ENCODE measurements at places on chromosomes 6 and 20.

DNA sequence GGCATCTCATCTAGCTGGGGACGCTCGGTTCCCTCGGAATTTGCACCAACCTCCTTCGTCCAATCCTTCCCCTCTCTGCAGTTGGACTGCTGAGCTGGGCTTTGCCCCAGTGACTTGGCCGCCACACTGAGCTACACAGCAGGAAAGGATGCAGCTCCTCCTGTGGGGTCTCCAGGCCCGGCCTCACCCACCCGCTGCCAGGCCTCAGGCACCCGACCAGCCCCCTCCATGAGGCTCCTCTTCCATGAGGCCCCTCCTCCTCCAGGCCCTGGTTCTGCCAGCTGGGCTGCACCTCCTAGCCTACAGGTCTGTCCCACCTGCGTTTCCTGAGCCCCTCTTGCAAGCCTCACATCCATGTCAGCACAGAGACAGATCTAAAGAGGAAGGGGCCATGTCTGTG, 369.9 kb downstream of the TAF4 start:
- DNase-seq, result no peak

- no peak for DNase-seq
Observed at GRCh38 chr6:50978380-50979170, 159.9 kb downstream of the TFAP2B start.

DNA sequence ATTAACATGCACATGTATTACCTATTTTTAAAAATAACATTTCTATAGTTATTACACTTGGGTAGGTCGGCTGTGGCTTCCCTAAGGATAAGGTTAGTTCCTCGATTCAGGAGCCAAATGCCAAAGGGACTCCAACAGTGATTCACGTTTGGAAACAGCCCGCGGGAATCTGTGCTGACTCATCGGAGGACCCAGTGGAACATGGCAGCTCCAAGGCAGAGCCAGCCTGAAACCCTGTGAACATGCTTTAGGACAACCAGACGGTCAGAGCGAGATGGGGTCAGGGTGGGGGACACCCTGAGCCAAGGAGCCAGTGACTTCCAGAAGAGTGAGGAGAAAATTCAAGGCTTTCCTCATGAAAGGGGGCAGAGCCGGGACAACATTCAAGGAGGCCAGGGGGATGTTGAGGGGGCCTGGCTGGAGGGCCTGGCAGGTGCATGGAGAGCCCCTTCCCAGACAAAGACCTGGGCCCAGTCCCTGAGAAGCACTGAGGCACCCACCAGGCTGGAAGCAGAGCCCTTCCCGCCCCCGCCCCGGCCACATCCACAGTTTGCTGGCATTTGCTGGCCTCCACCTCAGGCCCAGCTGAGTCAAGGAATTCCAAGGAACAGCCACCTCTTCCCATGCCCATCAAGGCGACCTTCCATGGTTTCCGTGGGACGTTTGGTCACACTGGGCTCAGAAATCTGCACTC, 133.2 kb downstream of the SNX5 start:
- DNase-seq, result no peak

GRCh38 chr6:16044211-16044643, 84.7 kb upstream of the MYLIP start:
- no peak for DNase-seq

DNA sequence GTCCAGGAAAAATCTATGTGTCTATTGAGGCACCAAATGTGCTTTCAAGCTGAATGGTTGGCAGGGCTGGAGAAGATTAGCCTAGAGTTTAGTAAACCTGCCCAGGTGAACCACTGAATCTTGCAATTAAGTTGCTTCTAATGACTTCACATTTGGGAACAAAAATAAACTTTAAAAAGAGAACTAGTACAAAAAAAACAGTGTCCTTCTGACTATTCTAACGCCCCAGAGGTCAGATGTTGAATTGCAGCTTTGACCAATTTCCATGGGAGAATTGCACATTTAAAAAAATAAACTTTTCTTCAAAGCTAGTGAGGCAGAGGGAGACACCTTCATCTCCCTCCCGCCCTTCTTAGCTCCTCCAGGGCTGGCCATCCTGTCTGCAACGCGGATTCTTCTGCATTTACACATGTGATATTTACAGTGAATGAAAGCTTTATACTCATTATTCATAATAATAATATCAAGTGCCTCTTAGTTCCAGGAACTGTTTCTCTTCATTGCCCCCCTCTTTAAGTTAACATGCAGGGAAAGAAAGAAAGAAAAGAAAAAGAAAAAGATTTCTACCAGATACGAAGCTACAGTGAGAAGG, 270.2 kb downstream of the SMOC2 start:
- DNase-seq, result no peak

DNA sequence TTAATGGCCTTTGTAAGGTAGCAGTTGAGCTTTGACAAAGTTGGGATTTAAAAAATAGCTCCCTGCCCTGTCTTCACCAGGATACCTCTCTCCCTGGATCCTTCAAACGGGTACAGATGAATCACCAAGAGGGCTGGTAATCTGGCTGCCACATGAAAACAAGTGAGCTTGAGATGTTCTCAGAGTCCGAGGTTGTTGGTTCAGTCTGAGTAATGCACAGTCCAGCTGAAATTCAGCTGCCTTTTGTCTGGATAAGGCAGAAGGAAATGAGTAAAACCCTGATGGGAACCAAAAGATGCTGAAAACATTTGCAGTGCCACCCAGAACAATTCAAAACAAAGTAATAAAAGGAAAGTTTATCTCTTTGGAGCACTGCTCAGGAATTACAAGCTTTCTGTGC, 86.8 kb downstream of the GJA1 start:
- no peak for DNase-seq

GRCh38 chr20:35104685-35105295, 12.2 kb upstream of the TRPC4AP start:
- no peak for DNase-seq

GRCh38 chr20:7696311-7696710, 243.9 kb downstream of the HAO1 start:
- no peak for DNase-seq

DNA sequence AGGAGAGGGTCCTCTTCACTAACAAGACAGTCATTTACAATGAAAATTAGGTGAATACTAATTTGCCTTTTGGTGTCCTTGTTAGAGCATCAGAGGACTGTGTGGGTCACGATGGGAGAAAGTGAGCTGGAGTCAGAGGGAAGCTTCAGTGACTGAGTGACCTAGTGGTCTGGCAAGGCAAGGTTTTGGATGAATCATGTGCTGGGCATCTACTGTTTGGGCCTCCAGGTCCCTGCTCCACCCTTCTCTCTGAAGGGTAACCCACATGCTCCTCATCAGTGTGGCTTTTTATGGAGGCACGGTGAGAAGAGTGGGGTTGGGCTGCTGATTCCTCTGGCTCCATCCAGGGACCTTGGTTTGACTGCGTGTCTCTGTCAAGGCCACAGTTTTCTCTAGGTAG, 60.5 kb upstream of the EXOC2 start:
- no peak for DNase-seq

- no peak for DNase-seq
Observed at GRCh38 chr6:11622156-11622555, 84.6 kb downstream of the TMEM170B start.

- DNase-seq, result no peak
Observed at GRCh38 chr20:53692465-53693067, 98.9 kb upstream of the ZNF217 start.

GRCh38 chr6:128463942-128464341, 56.5 kb downstream of the PTPRK start:
- no peak for DNase-seq

DNA sequence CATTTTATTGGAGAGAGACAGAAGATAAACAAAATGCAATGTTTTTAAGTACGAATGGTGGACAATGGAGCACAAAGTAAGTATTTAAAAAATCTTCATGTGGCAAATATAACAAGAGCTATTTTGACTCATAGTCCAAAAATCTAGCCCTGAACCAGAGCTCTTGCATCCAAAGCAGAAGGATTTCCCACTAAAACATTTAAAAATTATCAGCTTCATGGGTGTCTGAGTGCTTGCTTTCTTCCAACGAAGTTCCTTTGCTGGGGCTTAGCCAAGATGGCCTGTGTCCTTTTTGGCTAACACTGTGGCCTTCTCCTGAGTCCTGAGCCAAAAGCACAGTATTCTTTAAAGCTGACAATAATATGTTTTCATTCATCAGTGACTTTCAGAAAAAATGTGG, 161.7 kb downstream of the RIMS1 start:
- no peak for DNase-seq

GRCh38 chr6:42907336-42907735, 8.5 kb upstream of the PTCRA start:
- no peak for DNase-seq

DNA sequence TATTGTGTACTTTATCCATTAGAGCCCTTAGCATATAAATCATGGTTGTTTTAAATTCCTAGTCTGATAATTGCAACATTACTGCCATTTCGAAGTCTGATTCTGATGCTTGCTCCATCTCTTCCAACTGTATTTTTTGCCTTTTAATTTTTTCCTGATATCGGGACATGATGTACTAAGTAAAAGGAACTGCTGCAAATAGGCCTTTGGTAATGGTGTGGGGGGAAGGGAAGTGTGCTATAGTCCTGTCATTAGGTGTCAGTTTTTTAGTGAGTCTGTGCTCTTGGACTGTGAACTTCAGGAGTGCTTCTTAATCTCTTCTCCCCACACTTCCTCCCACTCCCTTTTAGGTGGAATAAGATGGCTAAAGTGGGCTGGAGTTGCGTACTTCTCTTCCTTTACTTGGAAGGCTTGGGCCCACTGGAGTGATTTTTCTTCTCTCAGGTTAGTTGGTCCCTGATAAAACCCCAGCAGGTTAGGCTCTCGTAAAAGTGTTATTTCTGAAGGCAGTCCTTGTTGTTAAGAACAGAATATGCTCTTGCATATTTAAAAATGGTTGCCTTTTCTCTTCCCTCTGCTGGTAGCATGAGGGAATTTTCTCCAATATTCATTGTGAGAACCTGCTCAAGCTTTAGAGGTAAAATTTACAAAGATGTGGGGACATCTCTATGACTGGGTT, 18.1 kb downstream of the STXBP5 start:
- no peak for DNase-seq

DNA sequence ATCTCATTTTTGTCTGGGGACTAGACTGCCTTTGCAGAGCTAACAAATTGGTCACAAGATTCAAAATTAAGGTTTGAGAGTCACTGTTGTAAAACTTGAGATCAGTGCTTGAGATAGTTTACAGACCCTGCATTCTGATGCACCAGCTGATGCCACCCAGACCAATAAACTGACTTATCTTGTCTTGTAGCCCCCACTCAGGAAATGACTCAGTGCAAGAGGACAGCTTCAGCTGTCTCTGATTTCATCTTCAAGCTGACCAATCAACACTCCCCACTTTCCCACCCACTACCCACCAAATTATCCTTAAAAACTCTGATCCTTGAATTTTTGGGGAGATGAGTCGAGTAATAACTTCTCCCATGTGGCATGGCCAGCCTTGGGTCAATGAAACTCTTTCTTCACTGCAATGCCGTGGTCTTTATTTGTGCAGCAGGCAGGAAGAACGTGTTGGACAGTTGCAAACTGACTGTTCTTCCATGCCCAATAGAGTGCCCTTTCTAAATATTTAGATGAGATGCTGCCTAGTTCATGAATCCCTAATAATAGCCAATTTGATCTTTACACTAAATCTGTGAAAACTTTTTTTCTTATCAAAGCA, 48.3 kb upstream of the PROKR2 start:
- DNase-seq, result no peak

DNA sequence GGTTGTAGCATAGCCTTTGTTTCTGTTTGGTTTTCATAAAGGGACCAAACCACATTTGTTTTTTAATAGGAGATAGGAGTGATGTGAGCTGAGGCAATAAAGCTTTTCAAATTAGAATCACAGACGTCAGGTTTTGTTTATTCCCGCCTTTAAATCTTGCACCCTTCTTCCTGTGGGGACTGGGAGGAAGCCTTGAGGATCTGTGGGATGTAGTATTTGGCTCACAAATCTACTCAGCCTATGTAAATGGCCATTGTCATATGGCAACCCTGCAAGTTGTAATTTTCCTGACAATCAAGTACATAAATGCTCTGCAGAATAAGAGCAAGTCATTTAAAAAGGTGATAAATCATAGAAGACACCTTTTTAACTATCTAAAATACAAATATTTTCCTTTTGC, 110.4 kb downstream of the ADGRG6 start:
- DNase-seq, result no peak

DNA sequence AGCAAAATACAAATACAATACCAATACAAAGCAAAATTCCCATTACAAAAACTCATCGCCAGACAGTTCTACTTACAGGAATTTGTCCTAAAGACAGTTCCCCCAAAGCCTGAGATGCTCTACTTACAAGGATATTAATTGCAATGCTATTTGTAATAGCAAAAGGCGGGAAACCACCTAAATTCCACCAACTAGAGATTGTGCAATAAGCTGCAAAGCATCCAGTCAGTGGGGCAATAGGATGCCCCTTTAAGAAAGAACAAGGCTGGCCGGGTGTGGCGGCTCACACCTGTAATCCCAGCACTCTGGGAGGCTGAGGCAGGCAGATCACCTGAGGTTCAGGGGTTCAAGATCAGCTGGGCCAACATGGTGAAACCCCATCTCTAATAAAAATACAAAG, 39.1 kb downstream of the FAM209B start:
- no peak for DNase-seq

GRCh38 chr6:36428911-36429310, 13.7 kb downstream of the PXT1 start:
- no peak for DNase-seq

GRCh38 chr6:39104528-39104927, 10.5 kb downstream of the SAYSD1 start:
- no peak for DNase-seq

- DNase-seq, result no peak
Observed at GRCh38 chr20:33070111-33071053, 9.1 kb upstream of the BPIFB4 start.

DNA sequence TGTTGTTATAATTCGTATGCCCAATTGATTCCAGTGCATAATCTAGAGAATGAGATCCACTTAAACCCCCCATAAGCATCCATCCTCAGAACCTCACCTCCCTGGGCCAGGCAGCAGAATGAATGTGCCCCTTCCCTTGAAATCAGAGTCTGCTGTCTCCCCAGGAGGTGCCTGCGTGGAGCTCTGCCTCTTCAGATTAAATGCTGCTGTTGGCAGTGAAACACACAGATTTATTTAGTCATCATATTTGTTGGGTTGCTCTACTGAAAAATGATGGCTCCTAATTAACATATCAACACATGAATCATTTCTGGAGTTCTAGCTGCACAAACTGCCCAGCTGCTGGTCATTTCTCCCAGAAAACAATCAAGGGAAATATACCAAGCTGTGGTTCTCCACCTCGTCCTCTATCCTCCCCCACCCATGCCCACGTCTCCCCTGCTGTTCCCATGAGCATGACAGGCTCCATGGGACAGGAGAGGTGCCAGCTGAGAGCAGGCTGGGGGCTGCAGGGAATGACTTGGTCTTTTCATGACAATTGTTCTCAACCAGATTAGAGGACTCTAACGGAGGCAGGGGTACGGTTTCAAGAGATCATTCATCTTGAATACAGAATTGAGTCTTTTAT, 633.1 kb downstream of the CDH26 start:
- DNase-seq, result no peak

DNA sequence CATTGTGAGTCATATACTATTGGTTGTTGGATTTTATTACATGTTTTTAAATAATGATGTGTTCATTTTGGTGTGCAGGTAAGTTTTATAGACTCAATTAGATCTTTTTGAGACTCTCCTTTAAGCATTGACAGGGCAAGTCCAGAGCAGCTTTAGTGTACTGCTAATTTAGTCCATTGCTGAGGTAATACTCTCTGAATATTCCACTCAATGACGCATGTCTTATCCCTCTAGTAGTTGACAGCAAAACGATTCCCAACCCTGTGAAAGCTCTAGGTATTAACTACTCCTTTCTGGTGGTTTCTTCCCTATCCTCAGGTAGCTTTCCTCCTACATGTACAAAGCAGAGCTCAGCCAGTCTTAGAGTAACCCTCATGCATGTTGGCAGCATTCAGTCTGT, 373.5 kb upstream of the MAP3K7 start:
- DNase-seq, result no peak

- DNase-seq, result no peak
Observed at GRCh38 chr20:6074784-6075183, 20.9 kb upstream of the LRRN4 start.

Measured in stimulated activated CD8-positive, alpha-beta memory T cell treated with anti-CD3 and anti-CD28 coated beads, Interleukin-4, amount 100 ng/mL, for 1 hour (primary cell).